ENCODE measurements at places on chromosomes 2 and 18.

DNA sequence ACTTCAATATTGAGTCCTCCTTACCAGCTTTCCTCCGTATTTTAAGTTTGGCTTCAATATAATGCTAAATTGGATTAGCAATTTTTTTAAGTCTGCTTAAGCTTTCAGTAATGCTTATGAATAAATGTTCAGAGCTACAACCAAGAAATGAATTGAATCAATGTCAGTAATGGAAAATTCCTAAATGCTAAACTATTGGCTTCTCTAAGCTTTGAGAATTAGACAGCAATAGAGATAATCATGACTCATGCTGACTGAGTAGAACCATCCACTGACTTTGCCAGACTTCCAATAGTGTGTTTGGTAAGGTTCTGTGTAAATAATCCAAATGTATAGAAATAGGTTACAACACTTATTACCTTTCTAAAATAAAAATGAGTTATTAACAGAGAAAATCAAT lies 8.9 kb upstream of the PDE1A start:
- no peak for DNase-seq

DNA sequence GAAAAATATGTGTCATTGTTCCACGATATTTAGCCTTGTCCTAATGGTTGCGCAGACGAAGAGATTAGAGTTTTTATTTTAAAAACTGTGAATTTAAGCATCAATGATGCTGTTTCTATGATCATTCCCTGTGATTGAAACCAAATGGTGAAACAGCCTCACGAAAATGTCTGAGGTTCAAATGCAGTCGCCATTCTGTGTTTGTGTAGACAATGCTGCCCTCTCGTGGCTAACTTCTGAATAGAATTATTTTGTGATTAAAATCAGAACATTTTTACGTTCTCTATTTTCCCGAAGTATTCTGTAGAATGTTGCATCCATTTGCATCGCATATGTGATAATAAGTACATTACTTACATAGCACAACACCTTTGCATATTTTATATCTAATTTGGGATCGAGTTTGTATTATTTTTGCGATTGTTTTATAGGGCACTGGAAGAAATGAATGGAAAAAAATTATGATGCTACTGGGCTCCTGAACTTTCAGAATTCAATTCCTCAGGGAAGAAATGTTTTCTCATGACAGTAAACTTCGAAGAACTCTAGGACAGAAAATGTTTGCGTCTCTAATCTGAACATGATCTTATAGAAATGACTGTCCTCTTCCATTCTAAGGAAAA lies 54.8 kb upstream of the CREB1 start:
- no peak for DNase-seq

DNA sequence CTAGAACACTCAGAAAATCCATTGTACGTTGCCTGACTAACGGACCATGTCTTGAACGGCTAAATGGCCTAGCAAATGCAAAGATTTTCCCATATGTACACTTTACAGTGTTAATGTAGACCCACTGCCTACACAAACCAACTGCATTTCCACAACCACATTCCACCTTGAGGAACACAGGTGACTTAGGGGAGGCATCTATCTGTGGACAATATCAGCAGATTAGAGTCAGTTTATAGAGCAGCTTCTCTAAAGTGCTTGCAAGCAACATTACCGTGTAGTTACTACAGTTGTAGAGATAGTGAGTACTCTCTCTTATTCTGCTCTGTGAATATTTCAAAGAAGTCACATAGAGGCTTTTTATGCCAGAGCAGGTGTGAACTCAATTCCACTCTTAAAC lies 139.6 kb downstream of the TCF4 start:
- no peak for DNase-seq

DNA sequence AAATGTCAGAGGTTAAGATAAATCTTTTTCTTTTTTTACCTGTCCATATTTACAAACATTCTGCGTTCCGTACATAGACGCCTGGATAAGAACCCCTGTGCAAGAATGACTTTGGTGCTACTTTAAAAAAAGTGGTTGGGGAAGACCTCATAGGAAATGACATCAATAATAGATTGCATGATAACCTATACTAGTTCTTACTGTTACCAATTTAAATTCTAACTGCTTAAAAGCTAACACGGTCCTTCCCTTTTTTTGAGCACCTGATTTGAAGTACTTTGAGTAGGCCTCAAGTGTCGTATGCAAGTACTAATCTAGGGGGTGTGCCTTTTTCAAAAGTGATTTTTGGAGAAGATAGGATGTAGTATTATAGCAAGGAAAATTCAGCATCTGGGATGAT lies 2.1 kb downstream of the SLC39A10 start:
- DNase-seq, result no peak

DNA sequence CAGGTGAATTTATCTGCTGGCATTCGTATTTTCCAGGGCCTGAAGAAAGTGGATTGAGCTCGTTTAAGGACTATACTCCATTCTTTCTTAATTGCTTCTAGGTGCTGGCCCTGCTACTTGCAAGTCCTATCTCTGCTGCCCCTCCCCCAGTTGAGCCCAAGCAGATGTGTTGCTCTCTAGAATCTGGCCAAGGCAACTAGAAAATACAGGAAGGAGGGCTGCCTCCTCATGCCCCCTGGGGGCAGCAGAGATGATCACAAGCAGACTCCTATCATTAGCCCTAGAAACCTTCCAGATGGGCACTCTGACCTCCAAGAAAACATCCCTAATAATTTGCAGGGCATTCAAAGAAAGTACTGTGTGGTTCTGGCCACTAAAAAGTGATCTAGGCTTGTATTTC lies 72.5 kb upstream of the CYP26B1 start:
- no peak for DNase-seq

DNA sequence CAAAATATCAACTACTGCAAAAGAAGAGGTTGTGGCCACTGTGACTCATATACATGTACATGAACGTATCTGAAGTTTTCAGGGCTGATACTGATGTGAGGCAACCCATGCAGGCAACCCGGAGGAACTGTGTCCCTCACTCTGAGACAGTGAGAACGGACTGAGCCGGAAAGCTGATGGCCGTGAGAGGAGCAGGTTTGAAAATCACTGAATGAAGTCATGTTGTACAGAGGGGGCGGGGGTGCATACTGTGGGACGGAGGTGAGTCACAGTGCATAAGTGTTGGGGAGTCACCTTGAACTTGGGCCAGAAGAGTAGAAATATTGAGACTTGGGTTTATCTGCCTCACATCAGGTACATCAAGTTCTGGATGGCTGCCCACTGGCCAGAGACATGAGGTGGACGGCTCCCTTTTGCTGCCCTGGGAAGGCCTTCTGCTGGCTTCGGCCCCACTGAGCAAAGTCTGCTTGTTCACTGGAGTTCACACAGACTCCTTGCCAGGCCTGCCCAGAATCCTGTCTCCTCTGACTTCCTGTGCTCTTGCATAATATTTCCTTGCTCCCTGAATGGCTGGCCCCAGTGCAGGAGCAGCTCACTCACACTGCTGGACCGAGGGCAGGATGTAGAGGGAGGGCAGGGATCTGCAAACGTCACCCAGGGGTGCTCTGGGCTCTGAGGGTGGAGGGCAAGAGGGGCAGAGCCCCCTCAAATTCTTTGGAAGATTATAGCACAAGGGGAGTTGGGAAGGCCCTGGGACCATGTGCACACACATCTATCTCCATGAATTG lies 18.1 kb downstream of the EPAS1 start:
- DNase-seq, result no peak

GRCh38 chr2:77552956-77553355 lies 30.8 kb upstream of the LRRTM4 start:
- DNase-seq, result peak; percentile 15

DNA sequence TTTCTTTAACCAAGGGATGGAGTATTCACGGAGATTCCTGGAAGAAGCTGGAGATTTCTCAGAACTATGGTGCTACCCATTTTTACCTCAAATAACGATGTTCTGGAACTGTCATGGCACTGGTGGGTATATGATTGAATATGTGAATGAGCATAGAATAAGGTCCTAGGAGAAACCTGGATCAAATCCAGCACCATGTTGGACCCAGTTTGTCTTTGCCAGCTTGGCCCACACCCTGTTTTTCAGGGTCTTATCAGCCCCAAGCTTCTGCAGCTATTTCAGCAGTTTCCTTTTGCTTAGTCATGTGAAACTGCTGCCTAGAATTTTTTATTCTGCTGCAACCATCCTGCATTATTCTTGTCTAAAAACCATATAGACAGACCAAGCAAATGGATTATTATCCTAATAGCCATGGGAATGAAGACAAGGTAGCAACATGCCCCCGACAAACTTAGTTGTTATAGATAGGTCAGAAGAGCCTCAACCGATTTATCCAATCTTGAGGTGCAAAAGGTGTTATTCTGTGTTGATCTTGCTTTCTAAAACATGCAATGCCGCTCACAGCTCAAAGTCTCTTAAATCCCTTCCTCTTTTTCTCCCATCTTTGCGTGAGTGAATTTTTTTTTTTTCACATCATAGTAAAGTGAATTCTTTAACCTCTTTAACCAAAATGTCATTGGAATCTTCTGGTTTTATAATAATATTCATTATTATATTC lies 133.6 kb downstream of the PRPF40A start:
- DNase-seq, result no peak

GRCh38 chr18:36756242-36756641 lies 72.6 kb downstream of the TPGS2 start:
- no peak for DNase-seq

DNA sequence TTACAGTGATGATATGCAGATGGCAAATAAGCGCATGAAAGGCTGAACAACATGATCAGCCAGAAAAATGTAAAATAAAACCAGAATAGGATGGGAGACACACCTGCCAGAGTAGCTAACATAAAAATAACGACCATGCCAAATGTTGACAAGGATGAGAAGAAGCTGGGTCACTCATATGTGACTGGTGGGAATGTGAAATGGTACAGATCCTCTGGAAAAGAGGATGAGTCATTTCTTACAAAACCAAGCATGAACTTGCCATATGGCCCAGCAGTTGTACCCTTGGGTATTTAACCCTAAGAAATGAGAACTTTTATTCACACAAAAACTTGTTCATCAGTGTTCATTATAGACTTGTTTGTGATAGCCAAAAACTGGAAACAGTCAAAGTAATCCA lies 143.8 kb downstream of the SH3BP4 start:
- DNase-seq, result no peak

DNA sequence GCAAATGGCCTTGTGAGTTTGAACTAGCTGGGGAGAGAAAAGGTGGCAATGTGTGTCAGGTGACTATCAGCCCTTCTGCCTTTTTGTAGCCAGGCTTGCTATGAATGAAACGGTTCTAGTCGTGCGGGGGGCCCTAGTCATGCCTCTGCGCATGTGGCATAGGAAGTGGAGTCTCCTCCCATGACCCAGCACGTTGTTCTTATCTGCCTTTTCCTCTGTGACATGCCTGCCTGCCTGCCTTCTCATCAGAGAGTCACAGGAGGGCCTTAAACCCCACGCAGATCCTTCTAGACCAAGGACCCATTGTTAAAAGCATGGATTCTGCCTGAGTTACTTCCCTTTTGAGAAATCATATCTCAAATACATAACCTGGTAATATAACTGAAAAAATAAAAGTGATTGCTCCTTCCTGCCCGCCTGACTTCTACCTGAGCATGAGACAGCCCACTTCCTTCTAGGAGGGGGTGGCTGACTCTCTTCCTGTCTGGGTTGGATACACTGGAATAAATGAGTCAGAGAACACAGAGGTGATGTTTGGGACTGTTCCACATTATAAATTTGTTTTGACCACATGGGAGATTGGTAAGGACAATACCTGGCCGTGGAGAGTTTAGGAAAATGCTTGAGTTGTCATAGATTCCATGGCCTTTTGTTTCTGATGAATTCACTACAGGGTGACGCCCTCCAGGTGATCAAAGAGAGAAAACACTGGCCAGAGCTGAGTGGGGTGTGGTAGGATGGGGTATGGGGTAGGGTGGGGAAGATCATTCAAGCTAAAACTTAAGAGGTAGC lies 49.8 kb downstream of the FBLN7 start:
- no peak for DNase-seq

- DNase-seq, result no peak
Measured at GRCh38 chr18:63882333-63883141, 5.0 kb upstream of the SERPINB2 start.

DNA sequence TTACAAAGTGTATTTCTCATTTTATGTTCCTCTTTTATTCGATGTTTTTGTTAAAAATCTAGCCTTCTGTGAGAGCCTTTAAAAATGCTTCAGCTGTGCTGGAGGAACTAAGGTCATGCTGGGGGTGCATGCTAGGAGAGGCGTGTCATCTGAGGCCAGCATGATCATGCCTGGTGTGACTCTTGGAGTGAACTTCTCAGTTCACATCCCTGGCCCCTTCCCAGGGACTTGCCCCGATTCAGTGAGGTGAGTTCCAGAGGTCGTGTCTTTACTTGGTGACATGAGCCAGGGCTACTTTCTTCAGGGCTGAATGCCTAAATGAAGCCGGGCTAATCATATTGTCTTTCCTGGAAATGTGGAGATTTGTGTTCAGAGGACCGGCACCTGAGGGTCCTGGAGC lies 264.9 kb downstream of the MREG start:
- no peak for DNase-seq

GRCh38 chr2:167966937-167967913 lies 280.2 kb downstream of the STK39 start:
- no peak for DNase-seq

DNA sequence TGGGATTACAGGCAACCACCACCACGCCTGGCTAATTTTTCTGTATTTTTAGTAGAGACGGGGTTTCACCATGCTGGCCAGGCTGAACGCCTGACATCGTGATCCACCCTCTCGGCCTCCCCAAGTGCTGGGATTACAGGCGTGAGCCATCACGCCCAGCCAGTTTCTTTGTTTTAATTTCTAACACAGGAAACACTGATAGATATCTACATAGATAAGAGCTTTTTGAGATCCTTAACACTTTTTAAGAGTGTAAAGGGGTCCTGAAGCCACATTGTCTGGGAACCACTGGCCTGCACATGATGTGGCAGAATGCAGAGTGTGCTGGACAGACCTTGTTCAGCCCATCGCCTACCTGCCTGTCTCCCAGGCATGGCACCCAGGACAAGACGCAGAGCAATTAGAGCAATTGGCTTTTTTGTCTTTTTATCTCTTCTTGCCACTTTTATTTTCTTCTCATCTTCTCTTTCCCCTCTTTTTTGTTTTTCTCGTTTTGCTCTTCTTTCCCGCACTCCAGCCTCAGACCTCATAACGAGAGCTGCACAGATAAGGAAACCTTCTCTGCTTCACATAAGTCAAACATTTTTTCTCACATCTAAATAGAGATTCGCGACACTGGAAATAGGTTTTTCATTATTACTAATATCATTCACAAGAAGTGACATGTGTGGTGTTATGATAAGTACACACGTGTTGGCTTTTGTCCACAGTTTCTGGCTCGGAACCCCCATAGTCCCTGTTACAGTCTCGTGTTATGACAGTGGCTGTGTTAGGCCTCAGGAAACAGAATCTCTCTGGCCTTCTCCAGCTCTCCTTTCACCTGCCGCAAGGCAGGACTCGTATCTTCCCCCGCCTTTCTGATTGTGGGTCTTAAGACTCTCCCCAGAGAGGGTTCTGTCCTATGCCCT lies 25.2 kb upstream of the GPR55 start:
- no peak for DNase-seq

GRCh38 chr18:63148449-63149301 lies 170.9 kb downstream of the BCL2 start:
- no peak for DNase-seq

GRCh38 chr2:240640939-240641338 lies 15.7 kb downstream of the GPR35 start:
- DNase-seq, result peak; percentile 32

- DNase-seq, result no peak
Measured at GRCh38 chr2:149271575-149271974, 58.8 kb upstream of the LYPD6 start.
